ENCODE measurements at places on chromosomes 11 and 22.

DNA sequence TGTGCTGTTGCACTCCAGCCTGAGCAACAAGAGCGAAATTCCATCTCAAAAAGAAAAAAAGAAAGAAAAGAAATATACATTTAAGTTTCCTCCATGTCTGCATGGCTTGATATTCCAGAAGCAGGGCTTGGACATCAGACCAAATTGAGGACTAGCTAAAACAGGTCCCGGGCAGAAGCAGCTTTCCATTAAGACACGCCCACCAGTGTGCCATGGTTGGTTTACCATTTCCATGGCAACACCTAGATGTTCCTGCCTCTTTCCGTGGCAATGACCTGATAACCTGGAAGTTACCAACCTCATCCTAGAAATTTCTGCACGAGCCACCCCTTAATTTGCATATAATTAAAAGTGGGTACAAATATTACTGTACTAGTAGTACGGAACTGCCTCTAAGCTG is 111.3 kb downstream of the NAT10 start:
- DNase-seq, result no peak

GRCh38 chr11:123103326-123103980 is 41.5 kb upstream of the HSPA8 start:
- DNase-seq, result peak; percentile 9

DNA sequence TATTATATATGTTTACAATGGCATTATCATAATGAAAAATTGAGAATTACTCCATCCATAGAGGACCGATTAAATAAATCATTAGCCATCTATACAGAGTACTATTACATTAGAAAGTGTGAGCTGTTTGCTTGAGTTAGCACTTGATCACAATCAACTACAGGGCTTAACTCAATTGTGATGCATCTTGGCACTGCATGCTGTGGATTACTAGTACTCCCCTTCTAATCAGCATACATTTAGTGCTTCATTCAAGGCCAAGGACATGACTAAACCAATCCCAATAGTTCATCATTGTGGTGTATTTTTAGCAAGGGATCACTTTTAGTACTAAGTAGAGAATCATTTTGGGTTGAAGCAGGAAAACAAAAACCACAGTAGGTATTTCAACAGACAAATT is 23.5 kb upstream of the ARHGAP42 start:
- no peak for DNase-seq

- DNase-seq, result no peak
Measured at GRCh38 chr11:116577273-116577672, 195.5 kb downstream of the BUD13 start.

DNA sequence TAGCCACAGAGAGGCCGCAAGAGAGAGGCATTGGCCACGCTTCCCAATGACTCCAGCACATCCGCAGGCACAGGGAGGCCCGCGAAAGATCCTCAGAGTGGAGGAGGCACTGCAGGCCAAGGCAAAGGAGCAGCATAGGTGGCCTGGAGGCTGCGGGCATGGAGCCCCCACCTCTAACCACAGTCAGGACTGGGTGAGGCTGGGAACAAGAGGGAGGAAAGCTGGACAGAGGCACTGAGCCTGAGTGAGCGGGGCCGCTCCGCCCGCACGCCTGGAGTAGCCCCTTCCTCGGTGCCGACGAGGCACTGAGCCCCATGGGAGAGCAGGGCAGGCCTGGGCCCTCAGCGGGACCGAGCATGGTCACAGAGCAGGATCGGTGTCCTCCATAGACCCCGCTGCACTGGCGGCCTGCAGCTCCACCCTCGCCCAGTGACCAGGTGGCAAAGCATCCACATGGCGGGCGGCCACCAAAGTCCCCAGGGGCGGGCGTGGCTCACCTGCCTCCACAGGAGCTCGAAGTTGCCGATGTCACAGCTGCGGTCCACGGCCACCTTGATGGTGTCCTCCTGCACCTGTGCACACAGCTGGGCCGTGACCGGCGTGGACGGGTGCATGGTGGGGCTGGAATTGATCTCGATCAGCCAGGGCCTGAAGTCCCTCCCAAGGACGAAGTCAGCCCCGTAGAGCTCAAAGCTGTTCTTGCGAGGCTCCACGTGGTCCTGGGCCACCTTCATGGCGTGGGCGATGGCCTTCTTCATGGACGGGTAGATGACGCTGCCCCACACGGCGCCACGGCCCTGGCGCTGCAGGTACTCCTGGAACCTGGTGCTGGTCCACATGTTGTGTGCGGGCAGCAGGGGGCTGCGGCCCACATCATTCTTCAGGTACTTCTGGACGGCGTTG is 18.9 kb upstream of the IL17REL start:
- no peak for DNase-seq

GRCh38 chr11:43419460-43419859 is 60.7 kb downstream of the TTC17 start:
- DNase-seq, result no peak

GRCh38 chr11:78226684-78227680 is 38.3 kb downstream of the USP35 start:
- no peak for DNase-seq

DNA sequence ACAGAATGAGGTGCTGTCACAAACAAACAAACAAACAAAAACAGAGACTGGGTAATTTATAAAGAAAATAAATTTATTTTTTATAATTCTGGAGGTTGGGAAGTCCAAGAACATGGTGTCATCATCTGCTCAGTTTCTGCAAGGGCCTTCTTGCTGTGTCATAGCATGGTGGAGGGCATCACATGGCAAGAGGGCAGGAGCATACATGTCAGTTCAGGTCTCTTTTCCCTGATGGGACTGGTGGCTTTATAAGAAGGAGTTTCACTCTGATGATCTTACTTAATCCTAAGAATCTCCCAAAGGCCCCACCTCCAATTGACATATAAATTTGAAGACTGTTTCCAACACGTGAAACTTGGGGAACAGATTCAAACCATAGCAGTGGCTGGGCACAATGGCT is 135.7 kb downstream of the NECTIN1 start:
- no peak for DNase-seq

DNA sequence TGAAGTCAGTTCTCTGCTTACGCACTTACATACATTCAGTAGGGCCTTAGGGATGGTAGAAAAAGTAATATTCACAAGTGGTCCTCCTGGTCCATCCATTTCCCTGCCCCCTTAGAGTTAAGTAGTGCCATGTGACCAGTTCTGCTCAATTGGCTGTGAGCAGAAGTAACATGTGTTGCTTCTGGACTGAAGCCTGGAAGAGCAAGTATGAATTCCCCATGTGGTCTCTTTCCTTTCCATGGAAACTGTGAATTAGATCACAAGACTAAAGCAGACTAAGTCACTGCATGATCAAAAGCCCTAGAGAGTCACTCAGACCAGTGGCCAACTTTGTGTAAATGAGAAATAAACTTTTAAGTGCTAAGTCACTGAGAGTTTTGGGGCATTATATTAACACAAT is 341.7 kb upstream of the CADM1 start:
- no peak for DNase-seq

DNA sequence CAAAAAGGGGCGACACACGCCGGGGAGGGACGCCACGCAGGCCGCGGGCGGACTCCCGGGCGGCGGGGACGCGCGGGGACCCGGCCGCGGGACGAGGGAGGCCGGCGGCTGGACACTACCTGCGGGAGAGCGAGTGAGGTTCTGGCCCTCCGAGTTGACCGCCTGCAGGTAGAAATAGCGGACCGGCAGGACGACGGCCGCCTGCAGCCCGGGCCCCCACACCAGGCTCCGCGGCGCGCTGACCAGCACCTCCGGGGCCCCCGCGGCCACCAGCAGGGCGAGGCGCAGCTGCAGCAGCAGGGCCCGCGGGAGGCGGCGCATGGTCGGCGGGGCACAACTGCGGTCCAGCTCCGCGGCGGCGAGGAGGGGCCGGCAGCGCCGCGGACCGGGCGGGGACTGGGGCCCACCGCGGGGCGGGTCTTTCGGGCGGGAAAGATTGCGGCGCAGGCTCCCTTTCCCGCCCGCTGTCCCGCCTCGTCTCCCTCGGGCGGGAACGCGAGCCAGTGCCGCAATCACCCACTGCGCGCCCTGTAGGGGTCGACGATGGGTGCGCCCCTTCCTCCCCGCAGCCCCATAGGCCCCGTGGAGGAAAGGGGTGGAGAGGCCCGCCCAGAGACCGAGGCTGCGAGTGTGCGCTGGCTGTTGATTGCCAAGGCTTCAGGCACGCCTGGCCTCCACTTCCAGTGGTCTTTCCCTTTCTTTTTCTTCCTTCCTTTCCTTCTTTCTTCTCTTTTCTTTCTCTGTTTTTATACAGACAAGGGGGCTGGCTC is at the start of gene POGLUT3:
POGLUT3 (minus strand) TSS at position 339 of the 770 bp plus-strand sequence; CDS start at position 321, 18 bp downstream.
- DNase-seq, result peak; percentile 36

DNA sequence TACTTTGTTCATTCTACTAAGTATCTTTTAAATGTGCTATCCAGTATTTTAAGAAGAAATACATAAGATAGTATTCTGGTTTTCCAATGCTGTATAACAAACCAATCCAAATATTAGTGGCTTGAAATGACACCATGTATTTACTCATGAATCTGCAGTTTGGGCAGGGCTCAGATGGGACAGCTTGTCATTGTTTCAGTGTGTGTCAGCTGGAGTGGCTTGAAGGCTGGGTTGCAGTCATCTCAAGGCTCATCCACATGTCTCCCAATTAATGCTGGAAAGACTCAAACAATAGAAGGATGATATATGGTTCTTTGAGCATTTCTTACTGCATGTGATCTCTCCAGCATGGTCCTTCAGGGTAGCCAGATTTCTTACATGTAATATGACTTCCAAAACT is 146.2 kb downstream of the ARHGAP42 start:
- DNase-seq, result no peak

DNA sequence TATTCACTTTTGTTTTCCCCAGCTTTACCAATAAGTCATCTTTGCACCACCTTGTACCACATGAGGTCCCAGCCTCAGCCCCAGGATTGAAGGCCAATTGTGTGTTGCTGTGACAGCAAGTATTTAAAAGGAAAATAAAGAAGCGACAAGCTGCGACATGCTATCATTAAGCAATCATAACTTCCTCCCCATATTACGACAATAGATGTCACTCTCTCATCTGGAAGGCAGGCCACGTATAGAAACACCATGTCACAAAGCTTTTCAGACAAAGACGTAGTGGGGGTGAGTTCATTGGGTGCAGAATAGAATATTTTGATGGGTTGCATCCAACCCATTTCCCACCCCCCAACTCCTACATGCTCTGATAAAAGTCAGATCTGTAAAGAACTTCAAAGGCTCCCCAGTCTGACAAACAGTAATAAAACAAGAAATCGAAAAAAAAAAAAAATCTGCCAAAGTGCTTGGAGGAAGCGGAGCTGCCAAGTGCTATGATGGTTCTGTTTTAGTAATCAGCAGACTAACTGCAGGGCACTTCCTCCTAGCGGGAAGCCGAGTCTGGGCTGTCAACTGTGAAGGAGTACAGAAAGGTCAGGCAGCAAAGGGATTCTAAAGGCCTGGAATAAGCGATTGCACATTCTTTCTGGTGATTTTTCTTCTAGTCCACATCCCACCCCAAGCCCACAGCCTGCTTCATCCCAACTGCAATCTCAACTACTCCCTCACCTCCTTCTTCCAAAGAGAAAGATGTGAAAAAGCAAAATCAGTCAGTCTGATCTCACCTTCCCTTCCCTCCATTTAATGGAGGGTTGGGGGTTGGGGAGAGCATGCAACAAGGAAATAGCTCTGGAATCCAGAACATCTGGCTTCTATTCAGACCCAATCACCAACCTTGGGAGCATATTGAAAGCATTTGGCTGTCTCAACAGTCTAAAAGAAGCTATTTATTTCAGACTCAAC is 131.4 kb upstream of the UBASH3B start:
- DNase-seq, result no peak

GRCh38 chr22:45548991-45549761 is 46.5 kb downstream of the FBLN1 start:
- no peak for DNase-seq

GRCh38 chr11:72305891-72306585 is 62.1 kb upstream of the PHOX2A start:
- no peak for DNase-seq

DNA sequence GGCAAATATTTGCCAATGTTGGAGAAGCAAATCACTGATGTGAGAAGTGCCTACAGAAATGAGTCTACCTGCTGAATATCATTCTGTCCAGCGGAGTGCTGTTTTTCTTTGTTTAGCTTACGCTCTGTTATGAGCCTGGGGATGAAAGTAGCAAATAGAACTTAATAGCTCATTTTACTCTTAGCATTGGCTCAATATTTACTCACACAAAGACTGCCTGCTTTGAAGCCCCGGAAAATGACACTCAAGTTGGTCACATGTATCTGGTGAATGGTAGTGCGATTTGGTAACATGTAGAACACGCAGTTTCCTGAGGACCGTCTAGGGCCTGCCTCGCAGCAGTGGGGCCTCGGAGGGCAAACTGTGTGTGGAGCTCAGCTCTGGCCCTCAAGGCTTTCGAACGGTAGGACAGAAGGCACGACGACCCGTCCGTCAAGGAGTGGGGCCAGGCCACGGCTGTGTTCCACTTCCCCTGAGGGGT is 38.9 kb downstream of the TBC1D22A start:
- DNase-seq, result no peak

GRCh38 chr11:62981743-62982142 is 3.0 kb downstream of the SLC22A6 start:
- DNase-seq, result no peak

DNA sequence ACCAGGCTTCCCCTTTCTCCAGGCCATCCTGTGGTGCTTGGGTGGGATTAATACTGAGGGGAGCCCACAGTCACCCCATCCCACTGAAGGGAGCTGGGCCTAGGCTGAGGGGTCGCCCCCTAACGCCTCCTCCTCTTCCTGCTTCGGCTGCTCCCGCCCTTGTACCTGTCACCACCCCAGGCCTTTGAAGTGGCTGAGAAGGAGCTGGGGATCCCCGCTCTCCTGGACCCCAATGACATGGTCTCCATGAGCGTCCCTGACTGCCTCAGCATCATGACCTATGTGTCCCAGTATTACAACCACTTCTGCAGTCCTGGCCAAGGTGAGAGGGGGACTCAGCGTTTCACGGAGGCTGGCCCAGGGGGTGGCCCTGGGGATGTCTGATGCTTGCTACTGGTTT is 6.1 kb downstream of the MICALL1 start:
- no peak for DNase-seq

- DNase-seq, result peak; percentile 39
Measured at GRCh38 chr22:23591201-23591791, 11.2 kb upstream of the IGLL1 start.

DNA sequence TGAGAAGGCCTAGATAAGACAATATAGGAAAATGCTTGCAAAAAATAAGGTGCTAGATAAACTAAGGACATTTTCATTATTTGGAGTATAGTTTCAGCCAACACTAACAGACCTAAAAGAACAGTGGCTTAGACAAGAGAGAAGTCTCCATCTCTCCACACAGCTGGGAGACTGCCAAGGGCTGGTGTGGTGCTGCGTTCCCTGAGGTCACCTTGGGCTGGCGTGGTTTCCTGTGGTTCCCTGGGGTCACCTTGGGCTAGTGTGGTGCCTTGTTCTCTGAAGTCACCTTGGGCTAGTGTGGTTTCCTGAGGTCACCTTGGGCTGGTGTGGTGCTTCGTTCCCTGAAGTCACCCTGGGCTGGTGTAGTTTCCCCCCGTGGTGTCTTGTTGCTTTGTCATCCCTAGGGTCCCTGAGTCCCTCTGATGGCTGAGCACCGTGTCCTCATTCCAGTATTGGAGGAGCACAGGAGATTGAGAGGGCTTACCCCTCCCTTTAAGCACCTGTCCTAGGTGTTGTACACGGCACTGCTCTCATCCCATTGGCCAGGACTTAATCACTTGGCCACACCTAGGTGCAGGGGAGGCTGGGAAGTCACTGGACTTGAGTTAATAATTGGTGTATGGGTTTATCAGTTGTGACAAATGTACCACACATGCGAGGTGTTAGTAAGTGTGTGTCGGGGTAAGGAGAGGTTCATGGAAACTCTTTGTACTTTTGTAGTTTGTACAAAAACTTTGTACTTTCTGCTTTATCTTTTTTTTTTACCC is 14.9 kb downstream of the SAMM50 start:
- DNase-seq, result no peak
